Stimulated activated CD4-positive, alpha-beta T cell treated with anti-CD3 and anti-CD28 coated beads, Interleukin-12 subunit alpha, Interleukin-12 subunit beta, amount 100 ng/mL, for 24 hours (primary cell): ENCODE measurements at places on chromosomes 3 and 15.

GRCh38 chr3:8446845-8447244, 54.8 kb upstream of the LMCD1 start:
- DNase-seq, result no peak

DNA sequence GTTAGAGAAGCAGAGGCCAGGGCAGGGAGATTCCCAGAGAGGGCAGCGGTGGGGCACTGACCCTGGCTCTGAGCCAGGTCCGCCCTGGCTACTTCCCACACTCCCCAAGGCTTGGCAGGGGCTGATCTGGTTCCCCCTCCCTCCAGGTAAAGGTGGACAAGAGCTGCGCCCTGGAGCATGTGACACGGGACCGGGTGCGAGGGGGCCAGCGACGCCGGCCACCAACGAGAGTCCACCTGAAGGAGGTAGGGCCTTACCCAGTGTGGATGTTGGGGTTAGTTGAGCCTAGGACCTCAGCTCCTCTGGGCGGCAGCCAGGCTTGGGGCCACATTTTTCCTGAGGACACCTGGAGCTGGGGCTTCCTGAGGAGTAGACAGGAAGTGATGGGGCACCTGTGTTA, 19.6 kb downstream of the PLEKHO2 start:
- no peak for DNase-seq

DNA sequence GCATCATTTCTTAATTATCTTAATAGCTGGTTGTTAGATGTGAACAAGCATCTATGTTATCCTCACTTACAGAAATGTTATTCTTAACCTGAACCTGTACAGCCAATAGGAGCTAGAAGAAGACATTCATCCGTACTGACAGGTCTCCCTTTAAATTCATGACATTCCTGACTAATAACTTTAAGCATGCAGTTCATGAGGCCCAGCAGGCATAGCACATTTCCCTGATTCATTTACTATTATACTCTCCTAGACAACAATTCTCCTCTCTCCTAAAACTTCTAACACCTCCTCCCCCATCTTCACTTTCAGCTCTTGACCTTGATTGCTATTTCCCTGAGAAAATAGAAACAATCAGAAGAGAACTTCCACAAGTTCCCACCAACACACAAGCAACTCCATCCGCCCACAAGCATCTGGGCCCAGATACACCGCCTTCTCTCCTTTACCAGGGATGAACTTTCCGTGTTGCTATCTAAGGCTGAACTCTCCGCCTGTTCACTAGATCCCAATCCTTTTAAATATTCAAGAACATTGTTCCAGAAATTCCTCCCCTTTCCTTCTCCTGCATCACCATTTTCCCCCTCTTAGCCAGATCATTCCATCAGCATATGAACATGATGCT, 62.9 kb upstream of the SPRED1 start:
- DNase-seq, result no peak

DNA sequence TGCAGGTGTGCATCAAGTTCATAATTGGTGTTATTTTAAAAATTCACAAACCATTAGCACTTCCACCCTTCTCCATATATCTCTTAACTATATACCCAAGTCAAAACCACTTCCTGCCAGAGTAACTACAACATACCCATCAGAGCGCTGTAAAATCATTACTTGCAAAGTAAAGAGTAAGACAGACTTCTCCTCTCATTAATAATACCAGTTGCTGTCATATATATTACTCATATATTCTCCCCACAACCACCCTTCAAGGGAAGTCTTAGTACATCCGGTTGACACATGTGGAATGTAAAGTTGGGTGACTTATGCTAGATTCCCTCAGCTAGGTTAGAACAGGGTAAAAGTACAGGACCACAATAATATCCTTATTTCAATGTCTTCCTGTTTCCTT, 5.6 kb downstream of the TERC start:
- DNase-seq, result no peak

DNA sequence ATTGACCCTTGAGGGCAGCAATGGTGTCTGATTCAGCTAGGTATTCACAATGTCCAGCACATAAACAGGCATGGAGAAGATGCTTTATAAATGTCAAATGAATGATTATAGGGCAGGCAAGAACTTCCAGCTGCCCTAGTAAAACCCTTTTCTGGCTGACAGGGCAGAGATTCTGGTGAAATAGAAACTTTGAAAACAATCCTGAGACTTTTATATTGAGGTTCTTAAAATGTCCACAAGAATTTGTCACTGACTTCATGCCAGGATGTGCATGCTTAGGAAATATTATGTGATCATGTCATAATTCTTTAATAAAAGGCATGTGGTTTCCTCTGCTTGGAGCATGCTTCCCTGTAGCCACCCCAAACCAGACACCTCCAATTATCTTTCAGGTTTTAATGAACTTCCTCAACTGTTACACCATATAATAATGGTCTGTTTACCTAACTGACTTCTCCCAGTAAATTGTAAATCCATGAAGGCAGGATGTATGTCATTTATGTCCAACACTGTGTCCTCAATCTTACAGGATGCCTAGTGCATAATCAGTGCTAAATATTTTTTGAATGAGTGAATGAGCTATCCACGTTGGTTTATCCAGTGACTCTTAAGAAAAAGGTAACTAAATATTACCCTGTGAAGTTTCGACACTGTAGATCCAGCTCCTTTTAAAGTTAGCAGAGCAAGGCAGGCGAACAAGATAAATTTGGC, 43.4 kb upstream of the CLRN1 start:
- no peak for DNase-seq

- DNase-seq, result no peak
These were observed 411.6 kb downstream of the GBE1 start for GRCh38 chr3:81349816-81350340.

- no peak for DNase-seq
These were observed 109.9 kb downstream of the IGF1R start for GRCh38 chr15:98758224-98758623.

GRCh38 chr15:65300924-65301441, 3.5 kb upstream of the RNU5B-1 start:
- DNase-seq, result no peak

DNA sequence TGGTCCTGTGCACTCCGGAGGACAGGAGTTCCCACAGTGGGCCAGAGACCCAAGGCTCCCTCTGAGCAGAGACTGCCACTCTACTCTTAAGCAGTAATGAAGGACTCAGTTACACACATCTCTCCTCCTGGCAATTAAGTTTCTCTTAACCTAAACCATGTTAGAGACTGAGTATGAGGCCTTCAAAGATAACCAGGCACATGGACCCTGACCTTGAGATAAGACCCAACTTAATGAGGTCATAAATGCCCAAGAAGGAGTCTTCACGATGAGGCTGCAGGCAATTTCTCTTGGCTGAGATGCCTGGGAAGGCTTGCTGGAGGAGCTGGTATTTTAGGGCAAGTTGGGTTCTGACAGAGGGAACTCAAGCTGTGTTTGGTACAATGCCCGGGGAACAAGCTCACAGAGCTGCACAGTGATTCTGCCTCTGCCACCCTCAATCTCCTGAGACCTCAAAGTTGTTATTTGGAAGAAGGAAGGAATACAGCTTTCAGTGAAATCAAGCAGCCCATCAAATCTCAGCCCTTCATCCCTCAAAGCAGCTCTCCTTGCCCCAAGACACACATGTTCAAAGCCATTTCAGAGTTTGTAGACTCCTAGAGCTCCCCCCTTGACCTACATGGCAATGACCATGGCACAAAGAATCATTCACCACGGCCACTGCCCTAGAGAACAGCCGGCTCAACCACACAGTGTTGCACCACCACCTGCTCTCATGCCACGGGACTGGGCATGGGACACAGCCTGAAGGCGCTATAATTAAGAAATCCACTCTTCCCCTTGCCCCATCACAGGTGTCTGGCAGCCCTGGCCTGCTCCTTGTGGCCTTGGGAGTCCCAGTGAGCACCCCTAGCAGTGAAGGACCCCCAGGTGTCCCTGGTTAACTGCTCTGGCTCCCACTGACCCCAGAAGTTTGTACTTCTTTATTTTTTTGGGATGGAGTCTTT, 7.1 kb downstream of the RMDN3 start:
- no peak for DNase-seq

GRCh38 chr15:97747342-97747741, 213.2 kb upstream of the ARRDC4 start:
- no peak for DNase-seq

GRCh38 chr3:54243056-54243931, 120.9 kb downstream of the CACNA2D3 start:
- no peak for DNase-seq

DNA sequence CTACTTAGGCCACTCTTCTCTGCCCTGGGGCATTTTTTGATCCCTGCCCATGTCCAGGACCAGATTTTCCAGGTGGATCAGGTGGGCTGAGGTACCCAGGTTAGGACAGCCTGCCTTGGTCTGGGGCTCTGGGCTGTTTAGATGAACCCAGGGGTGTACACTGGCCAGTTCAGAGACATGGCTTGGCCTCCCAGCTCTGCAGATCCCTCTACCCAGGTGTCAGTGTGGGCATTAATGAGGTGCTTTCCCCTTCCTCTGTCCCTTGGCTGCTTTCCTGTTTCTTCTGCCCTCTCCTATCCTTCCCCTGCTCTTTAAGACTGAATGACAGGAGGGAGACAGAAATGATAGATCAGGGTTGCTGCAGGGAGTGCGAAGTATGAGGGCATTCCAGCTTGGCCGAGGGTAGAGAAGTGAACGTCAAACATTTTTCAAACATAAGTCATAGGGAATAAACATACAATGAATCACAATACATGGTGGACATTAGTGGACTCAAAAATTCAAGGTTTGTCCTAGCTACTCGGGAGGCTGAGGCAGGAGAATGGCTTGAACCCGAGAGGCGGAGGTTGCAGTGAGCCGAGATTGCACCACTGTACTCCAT, 30.5 kb downstream of the RTP1 start:
- no peak for DNase-seq

DNA sequence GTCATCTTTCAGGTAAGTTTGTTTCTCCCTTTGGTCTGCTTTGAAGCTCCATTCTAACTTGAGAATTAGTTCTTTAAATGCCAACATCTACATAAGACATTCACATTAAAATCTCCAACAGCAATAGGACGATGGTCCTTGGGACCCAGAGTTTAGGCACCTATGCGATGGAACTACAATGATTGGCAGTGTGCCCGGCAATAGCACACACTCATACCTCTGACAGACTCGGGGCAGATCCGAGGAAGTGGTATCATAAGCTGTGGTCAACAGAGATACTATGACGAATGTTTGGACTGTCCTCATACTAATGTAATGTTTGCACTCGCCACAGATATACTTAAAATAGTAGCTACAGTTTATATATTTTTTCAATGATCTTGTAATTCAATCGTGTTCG, 34.2 kb upstream of the NR2F2 start:
- DNase-seq, result no peak

- DNase-seq, result no peak
These were observed 20.7 kb upstream of the MRPS22 start for GRCh38 chr3:139323146-139323545.

- DNase-seq, result no peak
These were observed 79.5 kb upstream of the EPHB3 start for GRCh38 chr3:184481984-184482671.

DNA sequence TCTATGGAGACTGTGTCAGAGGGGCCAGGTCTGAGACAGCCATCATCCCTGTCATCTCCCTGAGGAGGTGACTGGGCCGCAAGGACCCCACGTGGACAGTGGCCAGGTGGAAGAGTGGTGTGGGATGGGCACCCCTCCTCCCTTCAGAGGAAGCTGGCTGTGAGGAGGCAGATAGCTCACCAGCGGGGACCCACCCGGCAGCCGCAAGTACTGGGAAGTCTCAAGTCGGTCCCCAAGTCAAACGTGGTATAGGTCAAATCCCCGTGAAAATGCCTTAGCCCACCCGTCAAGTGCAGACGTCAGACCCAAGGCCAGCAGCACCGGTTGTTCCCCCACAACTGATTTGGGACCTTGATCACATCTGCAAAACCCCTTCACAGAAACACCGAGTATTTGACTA, 12.3 kb upstream of the KLF13 start:
- no peak for DNase-seq

- no peak for DNase-seq
These were observed 10.1 kb downstream of the CSRNP1 start for GRCh38 chr3:39143051-39143885.

GRCh38 chr3:14839236-14839635, 20.5 kb downstream of the FGD5 start:
- no peak for DNase-seq

DNA sequence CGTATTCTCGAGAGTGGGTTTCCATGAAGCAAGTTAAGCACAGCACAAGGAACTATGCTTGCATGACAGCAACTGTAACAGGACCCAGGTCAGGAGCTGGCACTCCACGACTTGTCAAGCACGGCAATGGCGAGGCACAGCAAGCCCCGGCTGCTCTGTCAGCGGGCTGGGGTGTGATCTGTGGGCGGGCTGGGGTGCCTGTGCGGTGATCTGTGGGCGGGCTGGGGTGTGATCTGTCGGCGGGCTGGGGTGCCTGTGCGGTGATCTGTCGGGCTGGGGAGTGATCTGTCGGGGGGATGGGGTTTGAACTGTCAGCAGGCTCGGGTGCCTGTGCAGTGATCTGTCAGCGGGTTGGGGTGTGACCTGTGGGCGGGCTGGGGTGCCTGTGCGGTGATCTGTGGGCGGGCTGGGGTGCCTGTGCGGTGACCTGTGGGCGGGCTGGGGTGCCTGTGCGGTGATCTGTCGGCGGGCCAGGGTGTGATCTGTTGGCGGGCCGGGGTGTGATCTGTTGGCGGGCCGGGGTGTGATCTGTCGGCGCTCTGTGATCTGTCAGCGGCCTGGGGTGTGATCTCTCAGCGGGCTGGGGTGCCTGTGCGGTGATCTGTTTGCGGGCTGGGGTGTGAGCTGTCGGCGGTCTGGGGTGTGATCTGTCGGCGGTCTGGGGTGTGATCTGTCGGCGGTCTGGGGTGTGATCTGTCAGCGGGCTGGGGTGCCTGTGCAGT, 205.7 kb downstream of the XXYLT1 start:
- no peak for DNase-seq

GRCh38 chr3:86772699-86773098, 218.2 kb downstream of the VGLL3 start:
- DNase-seq, result no peak

DNA sequence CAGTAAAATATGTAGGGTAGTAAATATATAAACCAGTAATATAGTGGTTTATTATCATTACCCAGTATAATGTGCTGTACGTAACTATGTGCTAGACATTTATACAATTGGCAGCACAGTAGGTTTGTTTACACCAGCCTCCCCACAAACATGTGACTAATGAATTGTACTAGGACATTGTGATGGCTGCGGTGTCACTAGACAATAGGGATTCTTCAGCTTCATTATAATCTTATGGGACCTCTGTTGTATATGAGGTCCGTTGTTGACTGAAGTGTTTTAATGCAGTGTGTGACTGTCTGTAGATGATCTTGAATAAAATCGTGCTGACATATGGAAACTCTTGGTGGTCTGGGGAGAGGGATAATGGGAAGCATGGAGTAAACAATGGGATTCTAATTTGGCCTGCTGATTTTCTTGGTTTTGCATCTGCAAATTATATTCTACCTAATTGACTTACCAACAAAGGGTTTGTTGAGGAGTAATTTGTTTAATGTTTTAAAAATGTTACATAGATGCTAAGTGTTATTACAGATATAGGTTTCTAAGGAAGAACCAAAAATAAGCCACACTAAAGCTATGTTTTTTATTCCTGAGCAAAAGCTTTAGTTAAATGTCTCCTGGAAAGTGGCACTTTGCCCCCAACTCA, 496.5 kb upstream of the TBL1XR1 start:
- no peak for DNase-seq
